ENCODE measurements at places on chromosomes 1 and 21. TPM values are rescaled to one million over a fixed set of nuclear protein-coding genes. Genes with fewer than 3 reads are reported as not detected.

DNA sequence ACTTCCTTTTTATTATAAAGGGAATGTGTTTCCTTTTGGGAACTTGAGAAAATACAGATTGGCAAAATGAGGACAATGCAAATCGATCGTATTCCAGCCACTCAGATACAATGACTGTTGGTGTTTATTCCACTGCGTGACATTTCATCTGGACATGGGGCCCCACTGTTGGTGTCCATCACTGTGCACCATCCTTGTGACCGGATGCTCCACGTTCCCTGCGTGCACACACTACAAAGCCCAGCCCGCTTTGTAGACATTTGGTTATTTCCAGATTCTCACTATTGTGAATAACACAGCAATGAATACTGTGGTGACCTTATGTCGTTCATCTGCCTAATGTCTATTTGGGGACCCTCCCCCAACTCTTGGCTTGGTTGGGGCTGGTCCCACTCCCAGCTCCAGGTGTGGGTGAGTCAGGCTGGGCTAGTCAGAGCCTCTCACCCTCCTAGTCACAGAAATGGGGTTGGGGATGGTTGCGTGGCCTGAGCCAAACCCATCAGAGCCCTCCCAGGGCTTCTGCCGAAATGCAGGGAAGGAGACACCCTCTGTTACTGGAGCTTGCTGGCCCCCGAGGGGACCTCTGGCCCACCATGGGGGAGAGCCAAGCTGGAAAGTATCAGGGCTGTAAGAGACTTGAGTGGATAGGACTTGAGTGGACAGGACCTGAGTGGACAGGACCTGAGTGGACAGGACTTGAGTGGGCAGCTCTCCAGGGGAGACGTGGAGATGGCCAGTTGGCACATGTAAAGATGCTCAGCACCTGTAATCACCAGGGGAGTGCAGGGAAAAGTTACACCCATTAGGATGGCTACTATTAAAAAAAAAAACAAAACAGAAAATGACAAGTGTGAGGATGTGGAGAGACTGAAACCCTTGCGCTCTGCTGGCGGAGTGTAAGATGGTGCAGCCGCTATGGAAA lies 57.1 kb upstream of the ADARB1 start:
- H3K4me3 ChIP-seq, result no peak overlapping the region
- H3K27me3 ChIP-seq, result no peaks in the 10 kb centered on the region
- H3K27ac ChIP-seq, result no peak overlapping the region
- no peak for DNase-seq
- peaks cover 73% of the 10 kb centered on the region for H3K4me1 ChIP-seq

GRCh38 chr21:15749082-15749860 lies 19.5 kb downstream of the USP25 start:
- no peak for DNase-seq
- no peaks in the 10 kb centered on the region for H3K36me3 ChIP-seq
- H3K4me1 ChIP-seq, result no peaks in the 10 kb centered on the region
- H3K27ac ChIP-seq, result no peak overlapping the region
- H3K27me3 ChIP-seq, result no peaks in the 10 kb centered on the region
- H3K4me3 ChIP-seq, result no peak overlapping the region

DNA sequence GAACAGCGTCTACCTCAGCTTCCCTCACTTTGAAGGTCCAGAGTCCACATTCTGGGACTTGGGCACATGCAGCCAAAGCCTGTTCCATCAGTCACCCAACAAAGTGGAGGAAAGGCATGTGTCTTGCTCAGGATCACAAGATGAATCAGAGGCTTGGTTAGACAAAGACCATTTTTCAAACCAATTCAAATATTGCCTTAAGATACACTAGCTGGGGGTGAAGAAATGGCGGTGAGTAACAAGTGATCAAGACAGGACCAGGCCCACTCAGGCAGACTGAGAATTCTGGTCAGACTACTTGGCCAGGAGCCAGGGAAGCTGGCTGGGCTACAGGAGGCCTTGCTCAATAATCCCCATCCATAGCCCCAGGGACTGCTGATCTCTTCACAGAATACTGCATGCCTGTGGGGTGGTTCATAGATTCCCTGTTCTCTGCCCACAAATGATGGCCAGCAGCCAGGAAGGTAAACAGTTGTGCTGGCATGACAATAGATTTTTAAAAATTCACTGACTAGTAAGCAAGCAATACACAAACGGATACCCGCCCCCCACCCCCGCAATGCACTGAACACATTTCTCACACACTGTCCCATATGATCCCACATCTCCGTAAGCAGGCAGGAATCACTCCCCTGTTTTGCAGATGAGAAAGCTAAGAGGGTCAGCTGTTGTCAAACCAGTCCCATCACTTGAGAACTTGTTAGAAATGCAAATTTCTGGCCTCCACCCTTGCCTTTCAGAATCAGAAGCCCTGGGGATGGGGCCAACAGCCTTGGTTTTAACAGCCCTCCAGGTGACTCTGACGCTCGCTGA lies 27.2 kb downstream of the ERI3 start:
- no peak overlapping the region for H3K4me3 ChIP-seq
- DNase-seq, result no peak

GRCh38 chr1:163241746-163242145 lies 39.0 kb upstream of the RGS5 start:
- H3K4me1 ChIP-seq, result no peaks in the 10 kb centered on the region
- no peaks in the 10 kb centered on the region for H3K27me3 ChIP-seq
- DNase-seq, result peak; percentile 25
- no peaks in the 10 kb centered on the region for H3K36me3 ChIP-seq
- no peak overlapping the region for H3K27ac ChIP-seq
- H3K4me3 ChIP-seq, result no peak overlapping the region

GRCh38 chr1:230682274-230682673 lies 31.6 kb downstream of the AGT start:
- H3K4me3 ChIP-seq, result no peak overlapping the region
- H3K36me3 ChIP-seq, result peaks cover 27% of the 10 kb centered on the region
- H3K27ac ChIP-seq, result peak overlapping the region; percentile 19

MANEAL gene
- 15.0 TPM for total RNA-seq

INAVA gene
- 5.7 TPM for total RNA-seq

LCK gene
- 0.50 TPM for total RNA-seq
